ENCODE measurements at places on chromosomes 3 and 15. TPM values are rescaled to one million over a fixed set of nuclear protein-coding genes. Genes with fewer than 3 reads are reported as not detected.

The SLC2A2 gene
- total RNA-seq: not detected

The NR2E3 gene
- total RNA-seq: 0.26 TPM

DNA sequence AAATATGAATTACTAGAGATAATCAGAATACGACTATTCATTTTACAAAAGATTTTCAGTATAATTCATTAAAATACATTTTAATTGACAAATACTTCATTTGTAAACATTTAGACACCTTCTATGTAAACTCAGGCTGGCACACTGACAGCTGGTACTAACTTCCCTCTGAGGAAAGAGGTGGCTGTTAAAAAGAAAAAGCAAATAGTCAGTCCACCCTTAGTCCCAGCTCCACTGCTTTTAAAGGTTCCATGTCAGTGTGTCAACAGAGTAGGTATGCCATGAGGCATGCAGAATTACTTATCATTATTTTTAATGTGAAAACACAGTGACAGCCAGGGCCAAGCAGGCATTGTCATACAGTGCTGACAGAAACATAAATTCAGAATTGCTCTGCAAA is 16.1 kb downstream of the TM6SF1 start:
- no peak for DNase-seq

GRCh38 chr15:45704329-45705249 is 69.8 kb downstream of the SQOR start:
- DNase-seq: no peak

DNA sequence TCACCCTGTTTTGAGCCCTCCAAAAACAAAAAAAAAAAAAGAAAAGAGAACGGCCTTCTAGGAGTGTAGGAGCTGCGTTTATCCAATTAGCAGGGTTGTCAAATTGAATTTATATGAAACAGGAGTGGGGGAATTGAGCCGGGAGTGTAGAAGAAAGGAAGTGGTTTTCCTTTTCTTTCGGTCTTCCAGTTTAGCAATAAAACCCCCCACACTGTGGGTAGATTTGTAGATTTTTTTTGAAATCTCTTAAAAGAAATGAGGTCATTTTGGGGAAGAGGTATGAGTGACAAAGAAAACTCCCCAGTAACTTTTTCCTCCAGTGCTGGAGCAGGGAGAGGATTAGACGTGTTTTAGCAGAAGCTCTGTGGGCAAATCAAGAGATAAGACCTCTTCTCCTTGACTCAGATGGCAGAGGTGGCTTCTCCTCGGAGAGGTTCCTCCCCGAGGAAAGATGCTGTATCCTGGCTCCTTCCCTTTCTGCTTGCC is 30.8 kb downstream of the BOC start:
- no peak for DNase-seq

- DNase-seq: no peak
Observed at GRCh38 chr3:62571916-62572315, 198.6 kb upstream of the FEZF2 start.

- DNase-seq: no peak
Observed at GRCh38 chr3:134527037-134527436, 41.2 kb downstream of the CEP63 start.

DNA sequence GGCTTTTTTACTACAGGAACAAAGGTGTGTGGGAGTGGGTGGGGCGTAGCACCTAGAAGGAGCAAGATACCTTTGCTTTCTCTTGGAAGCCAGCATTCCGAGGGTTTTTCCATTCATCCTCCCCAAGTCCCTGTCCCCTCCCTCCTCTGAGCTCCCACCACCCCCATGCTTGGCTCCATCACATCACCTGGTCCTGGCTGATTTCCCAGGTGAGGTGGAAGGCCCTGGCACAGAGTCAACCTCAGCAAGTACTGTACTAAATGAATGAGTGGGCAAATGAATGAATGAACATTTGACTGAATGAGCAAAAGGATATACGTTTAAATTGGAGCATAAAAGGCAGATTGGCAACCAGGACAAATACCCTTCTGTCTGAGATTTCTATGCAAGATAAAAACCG is 45.4 kb downstream of the DZIP1L start:
- no peak for DNase-seq

GRCh38 chr3:89859757-89860156 is 752.3 kb downstream of the EPHA3 start:
- no peak for DNase-seq
